ENCODE measurements at places on chromosomes 2 and 18. TPM values are rescaled to one million over a fixed set of nuclear protein-coding genes. Genes with fewer than 3 reads are reported as not detected.

CACNB4 gene
- total RNA-seq = 0.25 TPM

CPS1 gene
- 4.9 TPM for total RNA-seq

TNS1 gene
- total RNA-seq = 828 TPM

ICOS gene
- total RNA-seq = not detected

SCG2 gene
- 0.19 TPM for total RNA-seq

DNA sequence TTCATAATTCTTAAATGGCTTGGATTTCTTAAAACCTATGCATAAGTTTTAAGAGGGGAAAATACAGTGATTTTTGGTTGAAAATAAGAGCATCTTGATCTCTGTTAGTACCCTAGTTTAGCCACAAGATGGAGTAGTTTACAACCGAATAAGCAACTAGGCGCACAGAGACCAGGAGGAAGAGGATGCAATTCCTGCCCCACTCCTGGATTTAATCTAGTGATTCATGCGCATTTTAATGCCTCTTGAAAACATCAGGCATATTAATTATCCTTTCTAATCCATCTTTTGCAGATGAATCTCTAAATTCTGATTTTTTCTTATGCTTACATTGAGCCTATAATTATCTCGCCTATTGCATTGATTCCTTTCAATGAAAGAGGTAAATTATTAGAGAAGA, 76.7 kb downstream of the MRPS9 start:
- H3K4me3 ChIP-seq = no peak overlapping the region
- DNase-seq = no peak
- H3K27ac ChIP-seq = no peak overlapping the region
- no peaks in the 10 kb centered on the region for H3K4me1 ChIP-seq
- H3K27me3 ChIP-seq = peaks cover 4% of the 10 kb centered on the region

DNA sequence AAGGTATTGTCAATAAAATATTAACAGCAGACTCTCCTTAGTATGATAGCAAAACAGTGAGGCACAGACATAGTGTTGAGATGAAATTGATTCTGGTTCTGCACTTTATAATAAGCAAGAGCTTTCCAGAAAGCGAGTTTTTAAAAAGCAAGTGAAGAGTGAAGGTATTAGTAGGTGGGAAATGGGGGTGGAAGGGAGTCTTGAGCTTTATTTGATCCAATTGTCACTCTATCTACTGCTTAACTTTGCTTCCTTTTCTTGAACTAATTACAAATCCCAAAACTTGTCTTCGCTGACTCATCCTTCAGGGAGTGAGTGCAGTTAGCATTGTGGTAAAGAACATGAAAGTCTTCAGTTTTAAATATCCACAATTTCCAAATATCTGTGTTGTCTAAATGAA, 120.6 kb upstream of the BOD1L2 start:
- H3K27me3 ChIP-seq = no peaks in the 10 kb centered on the region
- H3K4me1 ChIP-seq = no peaks in the 10 kb centered on the region
- H3K4me3 ChIP-seq = no peak overlapping the region
- DNase-seq = no peak
- peaks cover 63% of the 10 kb centered on the region for H3K36me3 ChIP-seq

DNA sequence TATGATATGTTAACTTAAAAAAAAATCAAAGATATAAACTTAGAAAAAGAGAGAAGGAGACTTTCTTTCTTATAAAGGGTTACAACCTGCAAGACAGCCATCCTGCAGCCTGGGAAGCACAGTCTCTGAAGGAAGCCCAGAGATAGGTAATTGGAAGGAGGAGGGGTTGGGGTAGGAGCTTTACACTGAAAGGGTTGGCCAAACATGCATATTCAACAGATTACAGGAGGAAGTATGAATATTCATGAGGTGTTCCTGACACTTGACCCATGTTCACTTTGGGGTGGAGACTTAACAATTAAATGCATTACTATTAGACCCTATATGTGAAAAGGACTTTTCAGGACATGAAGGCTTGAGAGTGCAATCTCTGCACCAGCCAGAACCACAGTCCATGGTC, 71.7 kb upstream of the CDH2 start:
- H3K4me3 ChIP-seq = no peak overlapping the region
- H3K36me3 ChIP-seq = no peaks in the 10 kb centered on the region
- no peak overlapping the region for H3K27ac ChIP-seq
- no peaks in the 10 kb centered on the region for H3K27me3 ChIP-seq
- no peak for DNase-seq

DNA sequence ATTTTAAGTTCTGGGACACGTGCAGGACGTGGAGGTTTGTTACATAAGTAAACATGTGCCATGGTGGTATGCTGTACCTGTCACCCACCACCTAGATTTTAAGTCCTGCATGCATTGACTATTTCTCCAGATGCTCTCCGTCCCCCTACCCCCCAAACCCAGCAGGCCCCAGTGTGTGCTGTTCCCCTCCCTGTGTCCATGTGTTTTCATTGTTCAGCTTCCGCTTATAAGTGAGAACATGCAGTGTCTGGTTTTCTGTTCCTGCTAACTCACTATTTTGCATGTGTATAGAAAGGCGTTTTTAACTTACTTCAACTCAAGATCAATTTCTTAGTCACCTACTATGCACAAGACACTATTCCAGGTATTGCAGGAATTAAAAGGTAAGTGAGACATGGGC, 128.0 kb downstream of the PLCL1 start:
- no peak for DNase-seq
- peaks cover 51% of the 10 kb centered on the region for H3K4me1 ChIP-seq
- H3K36me3 ChIP-seq = no peaks in the 10 kb centered on the region
- H3K27ac ChIP-seq = no peak overlapping the region
- no peak overlapping the region for H3K4me3 ChIP-seq
- no peaks in the 10 kb centered on the region for H3K27me3 ChIP-seq

Data from left ventricle myocardium inferior (tissue), 1 donor.